ENCODE measurements at places on chromosomes 1 and 21.

DNA sequence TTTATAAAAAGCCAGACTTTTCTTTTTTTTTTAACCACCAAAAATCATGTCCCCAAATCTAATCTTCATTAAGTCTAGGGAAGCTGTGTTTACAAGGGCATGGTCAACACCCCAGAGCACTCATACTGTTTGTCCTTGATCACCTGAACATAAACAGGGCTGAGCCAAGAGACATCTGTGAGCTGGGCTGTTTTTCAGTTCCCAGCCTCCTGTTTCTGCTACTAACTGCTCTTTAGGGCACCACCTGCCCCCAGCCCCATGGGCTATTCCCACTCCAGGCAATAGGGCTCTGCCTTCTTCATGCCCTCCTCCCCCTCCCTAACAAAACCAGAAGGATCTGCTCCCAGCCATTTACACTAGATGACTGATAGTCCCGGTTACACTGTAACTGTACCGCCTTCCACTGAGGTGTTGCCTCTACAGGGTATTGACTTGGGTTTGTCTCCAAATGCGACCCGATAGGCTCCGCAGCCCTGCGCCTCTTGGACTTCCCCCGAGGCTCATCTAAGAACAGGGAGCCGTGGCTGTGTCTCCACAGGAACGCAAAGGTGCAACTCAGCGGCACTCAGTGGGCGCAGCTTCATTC, 11.7 kb upstream of the SLC26A9 start:
- no peak for DNase-seq

- DNase-seq, result no peak
Measured at GRCh38 chr21:40658311-40658710, 188.6 kb downstream of the DSCAM start.

DNA sequence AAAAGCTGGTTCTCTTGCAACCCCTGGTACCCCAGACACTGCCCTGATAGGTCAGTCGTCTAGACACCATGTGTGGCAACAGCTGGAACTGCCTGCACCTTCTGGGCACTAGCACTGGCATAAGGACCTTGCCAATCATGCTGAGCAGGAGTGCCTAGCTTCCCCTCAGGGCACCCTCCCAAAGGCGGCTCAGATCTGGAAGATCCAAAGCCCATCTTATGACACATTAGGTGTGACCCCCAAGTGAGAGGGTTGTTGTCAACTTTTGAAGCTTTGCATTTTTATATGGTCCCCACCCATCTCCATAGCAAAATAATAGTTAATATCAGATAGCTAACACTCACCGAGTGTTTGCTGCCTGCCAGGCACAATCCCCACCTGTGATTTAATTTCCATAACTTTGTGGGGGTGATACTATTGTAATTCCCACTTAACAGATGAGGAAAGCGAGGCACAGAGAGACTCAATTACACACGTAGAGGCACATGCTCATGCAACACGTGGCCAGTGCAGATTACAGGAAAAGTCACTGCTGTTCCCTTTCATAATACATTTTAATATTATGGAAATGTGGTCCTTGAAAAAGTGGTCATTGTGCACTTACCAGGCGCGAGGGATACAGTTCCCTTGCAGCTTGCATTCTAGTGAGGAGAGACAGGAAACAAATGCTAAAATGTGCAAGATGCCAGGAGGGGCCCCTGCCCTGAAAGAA, 25.8 kb downstream of the EXOC8 start:
- DNase-seq, result no peak

- DNase-seq, result no peak
Measured at GRCh38 chr1:85884372-85885035, 176.3 kb upstream of the ZNHIT6 start.

DNA sequence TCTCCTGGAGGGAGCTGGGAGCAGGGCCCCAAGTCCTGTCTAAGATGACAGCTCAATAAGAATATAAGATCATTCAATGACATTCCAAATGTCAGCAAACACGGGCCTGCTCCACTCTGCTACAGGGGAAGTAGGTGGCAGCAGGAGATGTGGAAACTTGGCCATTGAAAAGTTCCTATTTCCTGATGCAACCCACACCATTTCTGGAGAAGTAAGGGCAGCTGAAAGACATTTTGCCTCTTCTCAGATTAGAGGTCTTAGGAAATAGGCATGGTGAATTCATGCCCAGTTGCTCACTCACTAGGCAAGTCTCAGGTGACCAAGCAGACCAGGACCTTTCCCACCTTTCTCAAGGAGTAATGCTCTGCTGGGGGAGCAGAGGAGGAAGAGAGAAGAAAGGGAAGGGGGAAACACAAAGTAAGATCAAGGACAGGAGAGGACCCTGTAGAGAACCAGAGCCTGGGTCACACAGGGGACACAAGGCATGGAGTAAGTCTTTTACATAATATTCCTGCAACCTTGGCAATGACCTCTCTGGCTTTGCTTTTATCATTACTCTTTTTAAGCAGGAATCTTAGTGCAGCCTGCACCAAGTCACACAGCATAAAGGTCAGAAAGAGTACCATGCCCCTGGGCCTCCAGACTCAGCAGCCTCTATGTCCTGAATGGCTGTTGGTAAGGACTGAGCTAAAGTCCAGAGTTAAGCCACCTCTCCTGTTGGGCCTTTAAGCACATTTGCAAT, 68.9 kb downstream of the DMAP1 start:
- no peak for DNase-seq

- no peak for DNase-seq
Measured at GRCh38 chr1:163029901-163030300, 39.3 kb upstream of the RGS4 start.

- no peak for DNase-seq
Measured at GRCh38 chr1:31521761-31522555, 54.4 kb upstream of the TINAGL1 start.
